DMS53 (cell line): ENCODE measurements at places on chromosomes 1 and 21.

GRCh38 chr21:33834801-33835500 lies 80.7 kb downstream of the ATP5PO start:
- no peak for DNase-seq

DNA sequence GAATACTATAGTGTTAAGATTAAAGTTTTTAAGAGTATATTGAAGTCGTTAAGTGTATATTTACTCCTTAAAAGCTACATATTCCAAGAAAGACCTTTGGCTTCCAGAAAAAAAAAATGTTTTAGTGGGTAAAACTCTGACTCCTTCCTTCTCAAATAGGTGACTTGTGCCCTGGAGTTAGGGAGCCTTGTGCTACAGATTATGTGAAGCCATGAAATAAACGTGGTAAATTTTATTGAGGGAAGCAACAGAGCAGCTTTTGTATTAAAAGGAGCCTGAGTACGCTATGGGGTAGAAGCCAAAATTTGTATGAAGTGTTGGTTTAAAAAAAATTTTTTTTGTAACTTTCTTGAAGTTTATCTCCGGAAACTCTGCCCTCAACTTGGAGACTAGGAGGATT lies 994 bp downstream of the RO60 start:
- peak; percentile 17 for DNase-seq

DNA sequence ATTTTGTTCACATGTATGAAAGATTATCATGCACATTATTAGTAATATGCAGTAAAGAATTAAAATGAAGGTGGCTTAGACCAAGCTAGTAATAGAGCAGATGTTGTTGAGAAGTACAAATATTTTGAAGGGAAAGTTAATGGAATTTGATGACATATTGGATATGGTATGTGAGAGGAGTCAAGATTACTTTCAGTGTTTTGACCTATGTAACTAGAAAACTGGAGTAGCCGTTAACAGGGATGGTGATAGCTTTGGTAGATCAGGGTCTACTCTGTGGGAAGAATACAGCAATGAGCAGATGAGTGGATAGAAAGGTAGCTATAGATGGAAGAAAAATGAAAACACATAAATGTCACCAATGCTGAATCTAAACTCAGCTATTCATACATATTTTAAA lies 163.2 kb upstream of the LRRC7 start:
- no peak for DNase-seq

GRCh38 chr1:25917996-25918395 lies 11.8 kb upstream of the STMN1 start:
- no peak for DNase-seq

- peak; percentile 91 for DNase-seq
Observed at GRCh38 chr1:64766429-64766828, 21.6 kb downstream of the RAVER2 start.

DNA sequence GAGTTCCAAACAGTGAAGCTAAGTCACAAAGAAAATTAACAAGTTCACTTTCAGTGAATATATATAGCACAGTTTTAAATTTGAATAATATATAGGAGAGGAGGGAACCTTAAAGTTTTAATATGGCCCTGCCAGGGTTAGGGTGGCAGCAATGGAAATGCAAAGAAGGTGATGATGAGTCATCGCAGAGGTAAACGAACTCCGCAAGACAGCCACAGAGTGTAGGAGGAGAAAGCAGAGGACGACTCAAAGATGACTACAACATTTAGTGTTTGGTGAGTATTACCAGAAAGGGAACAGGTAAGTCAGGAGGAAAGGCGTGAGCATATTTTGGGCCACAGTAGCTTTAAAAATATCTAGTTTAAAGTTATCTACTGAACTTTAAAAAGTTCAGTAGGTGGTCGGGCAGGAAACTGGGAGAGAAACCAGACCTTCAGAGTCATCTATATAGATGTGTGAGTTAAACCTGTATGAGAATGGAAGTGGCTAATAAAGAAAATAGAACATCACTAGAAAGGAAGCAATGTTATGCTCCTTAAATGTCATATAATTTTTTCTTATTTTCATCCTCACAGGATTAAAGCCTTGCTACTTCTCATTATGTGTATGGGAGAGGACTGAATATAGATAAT lies 75.7 kb downstream of the UCHL5 start:
- peak; percentile 35 for DNase-seq

- DNase-seq = no peak
Observed at GRCh38 chr1:22868331-22868730, 104.3 kb downstream of the LACTBL1 start.

DNA sequence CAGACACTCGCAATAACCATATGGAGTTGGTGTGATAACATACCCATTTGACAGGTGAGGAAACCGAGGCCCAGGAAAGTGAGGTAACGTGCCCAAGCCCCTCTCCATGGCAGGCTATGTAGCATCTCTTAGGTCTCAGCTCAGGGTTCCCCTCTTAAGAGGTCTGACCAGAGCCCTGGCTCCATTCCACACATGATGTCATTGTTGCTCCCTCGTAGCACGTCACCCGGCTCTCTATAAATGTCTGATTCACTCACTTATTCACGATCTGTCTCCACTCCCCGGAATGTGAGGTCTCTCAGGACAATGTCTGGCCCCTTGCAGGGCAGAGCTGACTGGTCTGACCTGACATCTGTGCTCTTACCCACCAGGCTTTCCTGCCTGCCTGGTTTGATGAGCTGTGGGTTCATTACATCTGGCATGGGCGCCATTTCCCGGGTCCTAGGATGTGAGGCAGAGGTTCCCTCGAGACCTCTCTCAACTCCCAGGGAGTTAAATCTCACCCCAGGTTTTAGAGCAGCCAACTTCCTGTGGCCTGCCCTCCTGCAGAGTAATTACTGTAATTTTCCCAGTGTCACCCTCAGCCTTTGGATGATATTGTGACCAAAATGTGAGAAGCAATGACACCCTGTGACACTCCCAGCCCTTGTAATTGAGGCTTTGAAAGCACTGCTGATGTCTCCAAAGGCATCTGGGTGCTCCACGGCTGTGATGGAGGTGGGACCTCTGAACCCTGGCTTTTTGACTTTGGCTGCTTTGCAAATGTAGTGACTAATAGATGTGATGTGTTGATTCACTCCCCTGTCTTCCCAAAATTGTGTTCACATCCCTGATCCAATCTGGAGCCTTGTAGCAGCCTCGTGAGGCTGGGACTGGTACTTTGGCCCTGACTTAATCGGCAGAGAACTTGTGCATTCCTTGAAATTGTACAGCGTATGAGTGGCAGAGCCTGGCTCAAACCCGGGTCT lies 10.6 kb downstream of the ACTL8 start:
- no peak for DNase-seq

- no peak for DNase-seq
Observed at GRCh38 chr1:200861937-200862647, 10.7 kb upstream of the GPR25 start.

DNA sequence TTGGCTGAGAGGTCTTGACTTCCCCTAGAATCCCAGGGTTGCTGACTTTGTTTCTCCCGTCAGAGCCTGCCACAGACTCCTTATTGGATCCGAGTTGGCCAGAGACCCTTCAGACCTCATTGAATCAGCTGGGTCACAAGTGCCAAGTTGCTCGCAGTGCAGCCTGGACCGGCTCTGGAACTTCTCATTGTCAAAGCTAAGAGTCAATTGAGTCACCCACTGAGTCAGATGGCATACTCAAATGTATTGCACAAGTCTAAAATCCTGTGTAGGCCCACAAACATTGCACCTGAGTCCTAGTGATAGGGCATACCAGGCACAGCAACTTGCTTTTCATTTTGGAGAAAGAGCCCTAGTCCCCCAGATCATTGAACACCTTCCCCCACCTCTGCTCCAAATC lies 20.4 kb upstream of the SCAF4 start:
- no peak for DNase-seq

DNA sequence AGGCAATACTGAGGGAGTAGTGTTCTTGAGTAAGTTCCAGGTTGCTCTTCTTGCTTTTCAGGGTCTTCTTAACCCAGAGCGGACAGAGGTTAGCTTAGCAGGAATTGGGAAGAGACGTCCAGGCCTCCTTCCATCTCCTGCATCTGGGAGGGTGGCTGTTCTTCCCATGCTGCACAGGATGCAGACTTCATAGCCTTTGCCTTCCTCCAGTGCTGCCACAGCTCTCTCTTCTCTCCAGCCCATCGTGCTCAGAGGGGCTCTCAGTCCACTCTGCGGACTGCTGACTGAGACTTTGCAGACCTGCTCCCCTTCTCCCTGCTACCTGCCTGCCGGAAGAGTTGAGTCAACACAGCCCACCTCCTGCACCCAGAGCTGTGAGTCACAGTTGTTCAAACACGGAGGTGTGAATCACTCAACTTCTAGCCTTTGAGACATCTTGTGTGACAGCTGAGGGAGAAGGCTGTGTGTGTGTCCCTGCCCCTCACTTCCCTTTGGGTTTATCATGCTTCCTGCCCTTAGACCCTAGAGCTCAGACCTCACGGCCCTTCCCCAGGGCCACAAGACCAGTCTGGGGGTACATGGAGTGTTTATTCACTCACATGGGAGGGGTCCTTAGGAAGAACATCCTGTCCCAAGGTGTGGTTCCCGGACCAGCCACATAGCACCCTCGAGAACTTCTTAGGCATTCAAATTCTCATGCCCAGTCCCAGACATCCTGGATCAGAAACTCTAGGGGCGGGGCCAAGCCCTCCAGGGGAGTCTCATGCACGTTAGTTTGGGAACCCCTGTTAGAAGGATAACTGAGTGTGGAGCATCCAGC lies 158.3 kb upstream of the CACNA1E start:
- DNase-seq = peak; percentile 78

GRCh38 chr1:38476111-38476849 lies 383.3 kb downstream of the RRAGC start:
- no peak for DNase-seq

GRCh38 chr1:71083271-71083670 lies 2.4 kb upstream of the ZRANB2 start:
- no peak for DNase-seq

DNA sequence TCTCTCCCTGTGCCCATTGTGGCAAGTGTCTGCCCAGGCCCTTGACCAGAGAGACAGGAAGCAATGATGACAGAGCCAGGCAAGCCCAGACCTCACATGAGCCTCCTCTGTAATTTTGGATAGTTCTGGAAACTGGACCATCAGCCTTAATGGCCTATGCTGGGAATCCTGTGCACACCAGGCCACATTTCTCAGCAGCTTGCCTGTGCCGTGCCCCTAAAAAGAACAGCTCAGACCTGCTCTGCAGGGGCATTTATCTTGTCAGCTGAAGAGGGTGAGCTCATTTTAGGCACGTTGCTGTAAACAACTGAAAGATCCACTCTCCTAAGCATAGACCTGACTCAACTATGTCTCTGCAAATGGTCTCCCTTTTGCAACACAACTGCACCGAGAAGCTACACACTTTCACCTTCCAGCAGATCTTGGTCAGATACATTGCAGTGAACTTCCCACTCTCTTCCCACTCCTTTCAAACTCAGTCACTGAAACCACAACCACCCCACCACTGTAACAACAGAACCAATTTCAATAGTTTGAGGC lies 53.5 kb upstream of the BACH1 start:
- DNase-seq = peak; percentile 30

DNA sequence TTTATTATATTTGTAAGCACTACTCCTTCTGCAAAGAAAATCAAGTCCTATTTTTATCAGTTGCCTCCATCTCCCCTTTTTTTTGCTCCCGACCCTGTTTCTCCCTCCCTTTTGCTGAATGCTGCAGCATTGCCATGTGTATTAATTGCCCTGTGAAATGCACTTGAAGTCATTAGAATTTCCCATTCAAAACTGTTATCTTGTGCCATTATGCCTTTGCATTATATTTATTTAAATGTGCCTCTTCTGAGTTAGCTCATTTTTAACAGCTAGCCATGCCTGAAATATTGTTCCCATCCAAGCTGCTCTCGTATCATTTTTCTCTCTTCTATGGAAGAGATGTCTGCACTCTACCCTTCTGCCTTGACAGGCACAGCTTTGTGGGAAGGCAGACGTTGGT lies 404.0 kb upstream of the PLXNA2 start:
- DNase-seq = no peak

- DNase-seq = no peak
Observed at GRCh38 chr1:15700508-15700907, 16.4 kb downstream of the PLEKHM2 start.

DNA sequence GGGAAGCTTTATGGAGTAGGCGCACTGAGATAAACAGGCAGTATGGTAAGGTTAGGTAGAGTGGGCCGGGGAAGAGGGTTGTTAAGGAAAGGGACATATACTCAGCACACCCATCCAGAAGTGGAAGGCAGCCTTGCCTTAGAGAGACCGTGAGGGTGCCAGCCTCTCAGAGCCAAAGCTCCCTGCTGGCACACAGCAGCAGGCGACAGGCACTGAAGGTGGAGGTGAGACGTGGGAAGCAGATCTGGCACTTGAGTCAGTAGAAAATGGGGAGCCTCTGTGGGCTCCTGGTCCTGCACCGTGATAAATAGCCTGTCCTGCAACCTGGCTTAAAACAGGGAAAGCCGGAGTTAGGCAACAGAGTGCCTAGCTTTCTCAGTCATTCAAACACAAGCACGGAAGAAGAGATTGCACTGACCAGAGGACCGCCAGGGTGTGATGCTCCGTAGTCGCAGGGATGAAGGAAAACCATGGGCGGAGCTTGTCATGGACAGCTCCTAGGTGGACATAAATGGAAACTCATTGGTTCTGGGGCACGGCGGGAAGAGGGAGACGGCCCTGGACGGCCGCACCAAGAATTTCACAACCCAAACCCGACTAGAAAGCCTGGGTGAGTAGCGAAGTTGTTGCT lies 15.5 kb downstream of the KCNK1 start:
- no peak for DNase-seq

GRCh38 chr1:72568113-72568512 lies 285.8 kb upstream of the NEGR1 start:
- DNase-seq = no peak

DNA sequence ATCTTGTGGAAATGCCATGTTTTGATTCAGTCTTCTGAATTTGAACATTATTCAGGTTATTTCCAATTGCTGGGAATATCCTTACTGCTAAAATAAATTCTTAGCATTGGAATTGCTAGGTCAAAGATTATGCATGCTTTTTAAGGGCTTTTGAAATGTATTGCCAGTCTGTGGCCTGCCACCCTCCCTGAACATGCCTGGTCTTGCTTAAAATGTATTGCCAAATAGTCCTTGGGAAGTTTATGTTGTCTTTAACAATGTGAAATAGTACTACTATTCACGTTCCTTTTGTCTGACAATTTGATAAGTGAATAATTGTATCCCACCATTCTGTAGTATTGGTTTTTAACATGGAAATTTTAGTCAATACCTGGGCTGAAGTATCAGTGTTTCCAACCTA lies 13.6 kb downstream of the TARDBP start:
- no peak for DNase-seq

GRCh38 chr21:37566790-37567615 lies 200.4 kb downstream of the DYRK1A start:
- DNase-seq = no peak

- no peak for DNase-seq
Observed at GRCh38 chr1:229629261-229629660, 3.2 kb downstream of the URB2 start.

DNA sequence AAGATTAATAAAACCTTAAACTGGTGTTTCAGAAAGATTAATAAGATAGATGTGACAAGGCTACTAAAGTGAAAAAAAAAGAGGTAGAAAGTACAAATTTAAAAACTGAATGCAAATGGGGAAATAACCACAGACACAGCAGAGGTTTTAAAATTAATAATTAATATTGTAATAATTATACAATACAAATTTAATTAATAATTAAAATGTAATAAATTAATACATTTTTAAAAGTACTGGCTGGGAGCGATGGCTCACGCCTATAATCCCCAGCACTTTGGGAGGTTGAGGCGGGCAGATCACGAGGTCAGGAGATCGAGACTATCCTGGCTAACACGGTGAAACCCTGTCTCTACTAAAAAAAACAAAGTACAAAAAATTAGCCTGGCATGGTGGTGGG lies 26.8 kb downstream of the CD2 start:
- DNase-seq = no peak
